ENCODE measurements at places on chromosomes 6 and 20.

DNA sequence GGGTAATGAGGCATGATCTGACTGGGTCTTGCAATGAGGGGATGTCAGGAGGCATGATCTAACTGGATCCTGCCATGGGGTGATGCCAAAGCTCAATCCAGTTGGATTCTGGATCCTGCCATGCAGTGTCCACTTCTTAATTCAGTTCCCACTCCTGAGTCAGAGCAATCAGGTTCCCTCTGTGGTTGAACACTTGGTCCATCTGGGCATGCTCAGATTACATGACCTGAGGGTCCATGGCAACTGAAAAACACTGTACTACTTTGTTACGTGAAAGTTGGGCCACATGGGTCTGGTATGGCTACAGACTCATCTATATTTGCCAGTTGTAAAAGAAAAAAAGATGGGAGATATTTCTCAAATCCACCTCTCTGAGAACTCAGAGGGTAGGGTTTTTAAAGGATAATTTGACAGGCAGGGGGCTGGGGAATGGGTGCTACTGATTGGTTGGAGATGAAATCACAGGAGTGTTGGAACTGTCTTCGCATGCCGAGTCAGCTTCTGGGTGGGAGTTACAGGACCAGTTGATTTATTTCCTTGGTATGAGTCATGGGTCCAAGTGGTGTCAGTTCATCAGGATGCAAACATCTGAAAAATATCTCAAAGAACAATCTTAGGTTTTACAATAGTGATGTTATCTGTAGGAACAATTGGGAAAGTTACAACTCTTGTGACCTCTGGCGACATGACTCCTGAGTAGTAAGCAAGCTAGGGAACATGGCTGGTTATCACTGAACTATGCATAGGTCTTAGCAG is 21.6 kb downstream of the C6orf163 start:
- H3K27me3 ChIP-seq = no peaks in the 10 kb centered on the region
- H3K27ac ChIP-seq = no peak overlapping the region
- DNase-seq = no peak
- H3K4me1 ChIP-seq = no peaks in the 10 kb centered on the region

- H3K27me3 ChIP-seq = no peaks in the 10 kb centered on the region
- no peaks in the 10 kb centered on the region for H3K4me1 ChIP-seq
- no peak overlapping the region for H3K4me3 ChIP-seq
Measured at GRCh38 chr6:144768551-144769075, 483.5 kb downstream of the UTRN start.

GRCh38 chr6:38131527-38131965 is 312.0 kb downstream of the ZFAND3 start:
- no peak overlapping the region for H3K27ac ChIP-seq
- no peaks in the 10 kb centered on the region for H3K27me3 ChIP-seq
- H3K4me1 ChIP-seq = peaks cover 25% of the 10 kb centered on the region
- no peak overlapping the region for H3K4me3 ChIP-seq

GRCh38 chr6:14216946-14217684 is 99.5 kb downstream of the CD83 start:
- no peak overlapping the region for H3K4me3 ChIP-seq
- DNase-seq = no peak
- H3K27ac ChIP-seq = no peak overlapping the region
- no peaks in the 10 kb centered on the region for H3K36me3 ChIP-seq
- no peaks in the 10 kb centered on the region for H3K4me1 ChIP-seq

DNA sequence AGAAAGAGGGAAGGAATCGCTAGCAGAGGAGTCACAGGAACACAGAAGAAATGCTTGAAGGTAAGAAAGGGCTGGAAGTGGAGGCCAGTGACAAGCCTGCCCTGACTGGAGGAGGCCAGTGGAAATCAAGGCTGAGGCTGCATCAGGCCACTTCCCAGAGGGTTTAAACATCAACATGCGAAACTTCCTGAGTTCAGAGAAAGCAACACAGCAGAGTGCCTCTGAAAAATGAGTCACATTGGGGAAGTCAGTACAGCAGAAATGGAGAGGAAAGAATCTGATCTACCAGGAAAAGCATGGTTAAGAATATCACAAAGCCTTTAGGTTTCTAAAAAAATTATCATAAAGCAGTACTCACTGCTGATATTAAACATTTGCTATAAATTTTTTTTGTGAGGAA is 23.3 kb downstream of the NAPB start:
- H3K4me3 ChIP-seq = no peak overlapping the region
- H3K27me3 ChIP-seq = no peaks in the 10 kb centered on the region
- no peak for DNase-seq
- no peaks in the 10 kb centered on the region for H3K4me1 ChIP-seq
- peaks cover 23% of the 10 kb centered on the region for H3K36me3 ChIP-seq

DNA sequence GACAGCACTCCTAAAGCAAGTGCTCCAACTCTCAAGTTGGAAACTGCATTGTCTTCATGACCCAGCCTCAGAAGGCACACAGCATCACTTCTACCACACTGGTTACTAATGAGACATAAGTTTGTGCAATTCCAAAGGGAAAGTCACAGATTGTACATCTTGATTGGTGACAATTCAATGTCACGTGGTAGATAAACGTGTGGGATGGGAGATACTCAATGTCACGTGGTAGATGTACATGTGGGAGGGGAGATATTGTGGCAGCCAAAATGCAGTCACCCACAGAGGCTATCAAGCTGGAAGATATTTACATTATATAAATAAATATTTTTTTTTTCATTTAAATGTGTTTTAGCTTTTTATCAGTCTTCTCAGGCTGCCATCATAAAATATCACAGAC is 393.3 kb downstream of the KIF16B start:
- no peaks in the 10 kb centered on the region for H3K4me1 ChIP-seq
- H3K4me3 ChIP-seq = no peak overlapping the region
- H3K27me3 ChIP-seq = no peaks in the 10 kb centered on the region
- no peaks in the 10 kb centered on the region for H3K36me3 ChIP-seq
- DNase-seq = no peak

DNA sequence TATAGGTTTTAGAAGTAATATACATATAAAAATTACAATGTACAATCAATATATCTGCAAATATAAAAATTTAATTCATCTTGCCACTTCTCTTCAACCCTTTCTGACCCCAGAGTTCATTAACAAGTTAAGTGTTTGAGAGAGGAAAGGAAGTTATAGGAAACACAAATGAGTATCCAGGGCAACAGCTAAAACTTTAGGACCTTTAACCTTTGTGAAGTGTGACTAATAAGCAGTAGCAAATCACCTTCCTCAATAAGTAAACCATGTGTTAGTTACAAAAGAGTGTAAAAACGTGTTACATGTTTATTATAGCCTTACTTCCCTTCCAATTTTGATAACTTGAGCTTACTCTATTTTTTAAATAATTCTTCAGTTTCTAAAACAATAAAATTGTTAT is 73.4 kb upstream of the SIM1 start:
- H3K27ac ChIP-seq = no peak overlapping the region
- H3K36me3 ChIP-seq = no peaks in the 10 kb centered on the region
- no peak for DNase-seq
- H3K4me1 ChIP-seq = no peaks in the 10 kb centered on the region
- H3K27me3 ChIP-seq = no peaks in the 10 kb centered on the region

DNA sequence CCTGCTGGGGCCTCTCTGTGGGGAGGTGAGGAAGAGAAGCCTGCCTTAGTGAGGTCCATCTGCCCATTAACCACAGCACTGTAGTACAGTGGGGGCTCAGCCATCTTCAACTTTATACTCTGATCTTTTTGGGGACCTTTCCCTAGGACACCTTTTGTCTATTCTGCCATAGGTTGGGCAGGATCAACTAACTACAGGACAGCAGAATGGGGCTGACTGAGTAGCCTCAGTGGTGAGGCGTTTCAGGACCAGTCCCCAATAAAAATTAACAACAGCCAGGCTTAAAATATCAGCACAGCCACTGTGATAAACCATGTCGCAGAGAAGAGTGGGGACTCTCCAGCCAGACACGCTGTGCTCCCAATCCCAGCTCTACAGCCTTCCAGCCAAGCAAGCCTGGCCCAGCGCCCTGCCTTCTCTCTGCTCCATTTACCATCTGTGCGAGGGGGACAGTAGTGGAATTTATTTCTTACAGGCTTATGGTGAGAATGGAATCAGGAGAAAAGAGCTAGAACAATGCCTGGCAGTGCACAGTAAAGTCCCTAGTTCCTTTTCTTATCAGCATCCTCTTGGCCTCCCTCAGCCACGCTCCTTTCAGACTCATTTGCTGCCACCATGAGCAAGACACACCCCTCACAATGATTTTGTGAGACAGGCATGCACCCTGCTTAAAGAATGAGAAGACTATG is 75.5 kb downstream of the SLC22A23 start:
- no peak overlapping the region for H3K4me3 ChIP-seq
- H3K4me1 ChIP-seq = peaks cover 18% of the 10 kb centered on the region
- no peak overlapping the region for H3K27ac ChIP-seq
- no peak for DNase-seq
- no peaks in the 10 kb centered on the region for H3K27me3 ChIP-seq
- no peaks in the 10 kb centered on the region for H3K36me3 ChIP-seq

DNA sequence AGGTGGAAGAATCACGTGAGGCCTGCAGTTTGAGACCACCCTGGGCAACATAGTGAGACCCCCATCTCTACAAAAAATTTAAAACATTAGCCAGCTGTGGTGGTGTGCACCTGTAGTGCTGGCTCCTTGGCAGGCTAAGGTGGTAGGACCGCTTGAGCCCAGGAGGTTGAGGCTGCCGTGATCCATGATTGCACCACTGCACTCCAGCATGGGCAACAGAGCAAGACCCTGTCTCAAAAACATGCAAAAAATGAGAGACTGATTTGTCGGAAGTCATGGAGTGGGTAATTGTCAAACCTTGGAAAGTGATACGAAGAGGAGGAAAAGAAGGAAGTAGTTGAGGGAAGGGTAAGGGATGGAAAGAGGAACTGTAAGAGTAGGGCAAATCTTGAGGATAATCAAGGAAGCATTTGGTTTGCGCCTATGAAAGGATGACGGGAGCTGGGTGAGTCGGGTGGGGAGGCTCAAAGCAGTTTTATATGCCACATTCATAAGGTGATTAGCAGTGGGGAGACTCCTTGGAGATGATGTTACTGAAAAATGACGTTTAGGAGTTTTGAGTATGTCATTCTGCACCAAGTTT is 14.5 kb downstream of the L3MBTL3 start:
- H3K4me3 ChIP-seq = no peak overlapping the region
- no peaks in the 10 kb centered on the region for H3K36me3 ChIP-seq
- no peaks in the 10 kb centered on the region for H3K27me3 ChIP-seq
- no peaks in the 10 kb centered on the region for H3K4me1 ChIP-seq
- no peak overlapping the region for H3K27ac ChIP-seq

- DNase-seq = no peak
- H3K27ac ChIP-seq = peak overlapping the region; percentile 91
Measured at GRCh38 chr6:26197933-26198721, 110.9 kb downstream of the HFE start.
